Omental fat pad (tissue), 4 donors: ENCODE measurements at places on chromosomes 16 and 17. TPM values are rescaled to one million over a fixed set of nuclear protein-coding genes. Genes with fewer than 3 reads are reported as not detected.

GRCh38 chr16:70747703-70748631 is 53.0 kb downstream of the VAC14 start:
- no peak for DNase-seq

DNA sequence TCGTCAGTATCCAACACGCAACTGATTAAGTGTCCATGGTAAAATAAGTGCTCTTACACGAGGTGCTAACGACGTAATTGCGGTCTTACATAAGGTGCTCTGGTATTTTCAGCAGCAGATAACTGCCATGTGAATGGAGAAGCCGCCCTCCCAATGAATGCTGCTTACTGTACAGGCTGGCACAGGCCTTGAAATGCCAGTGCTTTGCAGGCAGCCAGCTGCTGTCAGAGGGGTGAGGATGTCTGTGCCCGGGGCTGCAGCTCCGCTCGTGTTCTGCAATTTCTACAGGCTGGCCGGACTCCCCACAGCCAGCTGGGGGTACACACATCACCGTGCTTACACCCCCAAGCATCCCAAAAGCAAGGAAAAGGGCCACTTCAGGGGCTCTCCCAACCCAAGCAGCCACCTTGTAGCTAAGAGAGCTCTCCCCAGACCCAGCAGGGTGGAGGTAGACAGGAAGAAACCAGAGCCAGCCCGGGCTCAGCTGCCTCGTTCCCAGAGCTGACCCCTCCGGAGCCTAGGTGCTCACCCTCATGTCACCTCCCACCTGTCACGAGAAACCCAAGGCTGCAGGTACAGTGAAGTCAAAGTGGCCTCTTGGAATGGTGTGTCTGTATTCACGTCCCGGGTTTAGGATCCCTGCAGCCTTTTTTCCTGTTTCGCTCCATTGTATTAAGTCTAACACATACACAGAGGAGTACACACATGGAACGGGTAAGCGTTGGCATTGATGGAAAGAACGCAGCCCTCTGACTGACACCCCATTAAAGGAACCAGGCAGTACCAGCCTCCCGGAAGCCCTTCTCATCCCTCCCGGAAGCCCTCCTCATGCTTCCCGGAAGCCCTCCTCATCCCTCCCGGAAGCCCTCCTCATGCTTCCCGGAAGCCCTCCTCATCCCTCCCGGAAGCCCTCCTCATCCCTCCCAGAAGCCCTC is 27.2 kb upstream of the RPH3AL start:
- DNase-seq = no peak

GRCh38 chr17:50908860-50909764 is 43.0 kb upstream of the TOB1 start:
- no peak for DNase-seq

- DNase-seq = no peak
Observed at GRCh38 chr17:75009139-75009724, 3.2 kb upstream of the MRPL58 start.

DNA sequence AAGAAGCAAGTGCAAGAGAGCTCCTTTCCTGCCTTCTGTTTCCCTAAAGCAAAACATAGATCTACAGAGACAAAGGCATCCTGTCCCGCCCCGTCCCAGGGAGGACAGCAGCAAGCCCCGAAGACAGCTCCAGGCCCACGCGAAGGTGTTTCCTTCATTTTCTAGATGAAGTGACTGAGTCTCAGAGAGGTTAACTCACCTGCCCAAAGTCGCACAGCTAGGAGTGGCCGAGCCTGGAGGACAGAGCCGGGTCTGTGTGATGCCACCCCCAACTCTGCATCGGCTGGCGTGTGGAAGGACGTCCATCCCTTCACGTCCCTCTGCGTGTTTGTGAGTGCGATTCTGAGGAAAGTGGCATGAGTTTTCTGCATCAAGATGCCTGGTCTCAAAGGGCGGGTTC is 187.2 kb upstream of the CHMP6 start:
- DNase-seq = no peak

GRCh38 chr16:56294579-56294978 is 103.3 kb downstream of the GNAO1 start:
- DNase-seq = no peak

DNA sequence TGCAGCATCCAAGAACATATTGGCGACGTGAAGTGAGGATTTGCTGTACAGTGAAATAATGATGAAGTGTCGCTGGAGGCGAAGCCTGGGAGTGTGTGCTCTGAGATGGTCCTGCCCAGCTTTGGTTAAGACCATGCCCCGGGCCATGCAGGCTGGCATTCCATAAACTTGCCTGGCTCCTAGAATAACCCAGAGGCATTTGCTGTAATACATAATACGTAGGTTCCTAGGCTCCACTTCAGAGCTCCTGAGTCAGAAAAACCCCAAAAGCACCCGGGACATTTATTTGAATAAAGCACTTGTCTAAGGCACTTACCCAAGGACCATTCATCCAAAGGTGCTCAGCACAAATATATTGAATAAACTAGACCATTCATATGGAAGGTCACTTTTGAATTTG is 279.3 kb downstream of the ABCC12 start:
- DNase-seq = no peak

DNA sequence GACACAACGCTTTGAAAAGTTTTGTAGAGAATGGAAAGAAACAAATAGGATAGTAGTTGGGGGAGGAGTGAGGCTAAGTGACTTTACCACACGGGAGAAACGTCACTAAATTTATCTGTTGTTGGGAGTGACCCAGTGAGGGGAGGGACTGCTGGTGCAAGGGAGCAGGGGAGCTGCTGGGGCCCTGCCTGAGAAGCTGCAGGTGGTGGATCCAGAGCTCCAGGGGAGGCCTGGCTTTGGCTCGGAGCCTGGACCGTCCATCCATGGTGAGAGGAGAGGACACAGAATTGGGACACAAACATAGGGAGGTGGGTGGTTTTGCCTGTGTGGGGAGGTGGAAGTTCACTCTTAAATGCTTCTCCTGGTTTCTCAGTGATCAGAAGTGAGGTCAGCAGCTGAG is 107.6 kb downstream of the GOSR1 start:
- no peak for DNase-seq

Gene CCL7
- not detected for total RNA-seq

Gene BCAS3
- total RNA-seq = 18.7 TPM

Gene NAGS
- 1.6 TPM for total RNA-seq

Gene CD300C
- total RNA-seq = 1.6 TPM
